ENCODE measurements at places on chromosomes 4 and X. TPM values are rescaled to one million over a fixed set of nuclear protein-coding genes. Genes with fewer than 3 reads are reported as not detected.

SH2D1A gene
- total RNA-seq: 1.6 TPM

KLHL15 gene
- total RNA-seq: 3.4 TPM

DNA sequence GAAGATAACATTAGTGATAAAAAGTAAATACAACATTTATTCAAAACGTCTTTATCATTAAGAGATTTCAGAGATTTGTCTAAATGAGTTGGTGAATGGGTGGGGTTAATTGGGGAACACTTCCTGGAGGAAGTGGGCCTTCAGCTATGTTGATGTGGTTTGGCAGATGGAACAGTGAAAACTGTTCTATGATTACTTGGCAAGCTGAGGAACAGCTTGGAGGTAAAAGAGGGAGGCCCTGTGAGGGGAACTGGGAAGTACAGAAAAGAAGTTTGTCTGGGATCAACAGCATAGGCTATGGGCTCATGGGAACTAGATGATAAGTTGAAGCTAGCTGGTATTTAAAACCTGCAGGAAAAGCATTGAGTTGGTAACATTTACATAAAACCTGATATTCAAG, 26.0 kb downstream of the OCRL start:
- no peak for DNase-seq

- DNase-seq: no peak
Observed at GRCh38 chr4:113371111-113371510, 321.7 kb downstream of the ANK2 start.

DNA sequence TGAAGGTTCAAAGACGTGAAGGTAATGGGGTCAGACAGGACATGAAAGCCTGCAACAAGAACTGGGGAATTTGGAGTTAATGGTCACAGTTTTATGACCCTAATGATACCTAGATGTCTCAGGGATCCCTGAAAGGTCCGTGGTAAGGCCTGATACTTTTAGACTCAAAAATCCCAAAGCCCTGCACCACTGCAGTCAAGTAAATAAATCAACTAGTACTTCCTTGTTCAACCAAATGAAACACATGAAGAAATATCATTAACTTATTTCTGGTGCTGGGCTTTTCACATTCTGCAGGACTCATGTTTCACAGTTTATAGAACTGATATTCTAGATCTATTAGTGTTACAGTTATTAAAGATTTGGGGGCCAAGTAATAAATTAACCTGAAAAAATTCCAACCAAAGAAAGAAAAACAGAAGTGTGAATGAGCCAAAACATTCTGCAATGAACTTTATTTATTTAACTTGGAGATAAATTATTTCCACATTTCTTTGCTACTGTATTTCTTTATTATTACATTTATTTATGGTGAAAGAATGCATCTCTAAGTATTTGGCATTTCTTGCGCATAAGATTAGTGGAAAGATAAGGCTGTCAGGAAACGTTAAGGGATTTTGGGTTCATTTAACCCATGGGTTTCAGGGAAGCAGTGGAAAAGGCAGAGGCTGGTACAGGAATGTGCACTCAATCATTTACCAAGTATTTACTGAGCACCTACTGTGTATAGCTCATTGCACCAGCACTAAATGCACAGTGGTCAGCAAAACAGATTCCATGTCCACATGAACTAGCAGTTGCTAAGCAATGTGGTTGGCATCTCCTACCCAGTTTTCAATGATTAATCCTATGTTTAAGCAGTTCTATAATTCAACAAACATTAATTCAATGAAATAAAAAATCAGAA, 8.7 kb downstream of the WDFY3 start:
- no peak for DNase-seq

Data from upper lobe of left lung (tissue), 6 donors.